ENCODE measurements at places on chromosomes 5 and 9. TPM values are rescaled to one million over a fixed set of nuclear protein-coding genes. Genes with fewer than 3 reads are reported as not detected.

DNA sequence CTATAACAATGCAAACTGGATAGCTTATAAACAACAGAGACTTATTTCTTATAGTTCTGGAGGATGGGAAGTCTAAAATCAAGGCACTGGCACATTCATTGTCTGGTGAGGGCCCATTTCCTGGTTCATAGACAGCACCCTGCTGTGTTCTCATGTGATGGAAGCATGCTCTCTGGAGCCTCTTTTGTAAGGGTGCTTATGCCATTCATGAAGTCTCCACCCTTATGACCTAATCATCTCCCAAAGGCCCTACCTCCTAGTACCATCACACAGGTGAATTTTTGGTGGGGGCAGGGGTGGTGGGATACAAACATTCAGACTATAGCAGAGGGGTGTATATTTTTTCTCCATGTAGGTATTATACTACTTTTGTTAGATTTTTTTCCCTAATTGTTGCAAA is 92.4 kb downstream of the UNC13B start:
- no peak for DNase-seq

MARCOL gene
- not detected for total RNA-seq

- no peak for DNase-seq
These were observed 340.6 kb upstream of the DAB2 start for GRCh38 chr5:39765366-39765765.

ENTREP1 gene
- total RNA-seq = 11.8 TPM

DNA sequence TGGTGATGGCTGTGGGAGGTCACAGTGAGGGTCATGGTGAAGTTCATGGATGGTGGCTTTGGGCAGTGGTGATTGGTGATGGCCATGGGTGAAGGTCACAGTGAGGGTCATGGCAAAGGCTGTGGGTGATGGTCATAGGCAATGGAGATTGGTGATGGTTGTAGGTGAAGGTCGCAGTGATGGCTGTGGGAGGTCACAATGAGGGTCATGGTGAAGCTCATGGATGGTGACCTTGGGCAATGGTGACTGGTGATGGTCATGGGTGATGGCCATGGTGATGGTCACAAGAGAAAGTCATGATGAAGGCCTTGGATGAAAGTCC is 115.6 kb upstream of the IRX4 start:
- DNase-seq = no peak

DNA sequence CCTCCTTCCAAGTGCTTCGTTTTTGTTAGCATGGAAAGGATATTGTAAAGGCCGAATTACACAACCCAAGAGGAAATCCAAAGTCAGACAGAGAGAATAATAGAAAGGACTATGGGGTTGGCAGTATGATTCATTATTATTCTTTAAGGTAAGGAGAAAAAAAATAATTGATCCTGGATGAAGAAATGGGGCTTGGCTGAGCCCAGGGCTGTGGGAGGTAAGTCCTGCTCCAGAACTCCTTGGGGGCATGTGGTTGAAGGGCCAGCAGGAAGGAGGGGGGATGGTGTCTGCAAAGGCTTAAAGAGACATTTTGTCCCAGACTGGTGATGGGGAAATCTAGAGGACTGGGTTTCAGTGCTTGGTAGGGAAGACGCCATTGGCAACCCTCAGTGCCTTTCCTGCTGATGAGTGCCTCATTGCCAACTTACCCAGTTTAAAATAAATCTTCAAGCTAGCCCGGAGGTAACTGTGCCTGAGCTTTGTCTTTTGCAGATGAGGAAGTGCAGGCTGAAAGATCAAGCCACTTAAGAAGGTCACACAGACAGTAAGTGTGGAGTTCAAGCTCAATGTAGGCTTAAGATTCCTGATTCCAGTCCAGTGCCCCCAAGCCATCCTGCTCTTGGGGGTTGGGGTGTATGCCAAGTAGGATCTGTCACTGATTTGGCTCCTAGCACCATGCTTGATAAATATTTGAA is 30.2 kb downstream of the FOXI1 start:
- DNase-seq = no peak

DNA sequence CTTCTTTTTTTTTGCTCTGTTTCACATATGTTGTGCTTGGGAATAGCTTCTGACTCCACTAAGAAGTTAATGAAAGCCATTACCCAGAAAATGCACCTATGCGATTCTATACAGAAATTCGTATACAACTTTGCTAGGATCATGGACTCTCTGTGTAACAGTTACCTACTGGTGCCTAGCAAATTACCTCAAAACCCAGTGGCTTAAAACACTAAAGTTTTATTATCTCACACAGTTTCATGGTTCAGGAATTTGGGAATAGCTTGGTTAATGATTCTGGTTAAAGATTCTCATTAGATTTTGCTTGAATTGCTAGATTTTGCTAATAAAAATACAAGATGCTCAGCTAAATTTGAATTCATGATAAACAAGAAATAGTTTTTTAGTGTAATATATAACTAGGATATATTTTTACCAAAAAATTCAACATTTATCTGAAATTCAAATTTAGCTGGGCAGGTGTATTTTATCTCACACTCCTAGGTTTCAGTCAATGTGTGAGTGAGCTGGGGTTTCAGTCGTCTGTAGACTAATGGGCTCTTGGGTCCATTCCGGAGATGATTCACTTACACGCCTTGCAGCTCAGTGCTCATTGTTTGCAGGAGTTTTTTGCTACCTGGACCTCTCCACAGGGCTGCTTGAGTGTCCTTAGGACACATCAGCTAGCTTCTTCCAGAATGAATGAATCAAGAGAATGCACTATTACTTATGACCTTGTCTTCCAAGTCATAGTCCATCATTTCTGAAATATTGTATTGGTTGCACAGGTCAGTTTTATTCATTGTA is 75.1 kb downstream of the MROH2B start:
- DNase-seq = no peak

DNA sequence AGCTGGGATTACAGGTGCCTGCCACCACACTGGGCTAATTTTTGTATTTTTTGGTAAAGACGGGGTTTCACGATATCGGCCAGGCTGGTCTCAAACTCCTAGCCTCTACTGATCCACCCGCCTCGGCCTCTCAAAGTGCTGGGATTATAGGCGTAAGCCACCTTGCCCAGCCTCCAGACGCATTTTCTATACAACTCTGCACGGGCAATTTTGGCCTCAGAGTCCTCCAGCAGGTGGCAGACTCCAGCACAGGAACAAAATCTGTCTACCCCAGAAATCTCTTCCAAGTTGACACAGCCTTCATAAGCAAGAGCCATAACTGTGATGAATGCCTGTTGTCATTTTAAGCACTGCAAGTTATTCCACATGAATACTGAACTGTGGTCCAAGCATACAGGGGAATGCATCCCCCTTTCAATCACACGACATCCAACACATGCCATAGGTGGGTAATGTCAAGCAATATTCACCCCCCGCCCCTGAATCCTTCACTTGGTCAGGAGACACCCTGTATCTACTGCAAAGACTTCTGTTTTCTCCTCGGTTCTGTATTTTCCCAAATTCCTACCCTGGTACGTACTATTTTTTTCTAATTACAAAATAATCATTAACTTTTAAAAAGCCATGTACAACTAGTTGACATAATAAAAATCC is 50.8 kb downstream of the ALDH7A1 start:
- peak; percentile 59 for DNase-seq

TIMD4 gene
- not detected for total RNA-seq

- no peak for DNase-seq
These were observed 718 bp downstream of the QSOX2 start for GRCh38 chr9:136244969-136245218.

CDKN2B gene
- total RNA-seq = 1.8 TPM

DNA sequence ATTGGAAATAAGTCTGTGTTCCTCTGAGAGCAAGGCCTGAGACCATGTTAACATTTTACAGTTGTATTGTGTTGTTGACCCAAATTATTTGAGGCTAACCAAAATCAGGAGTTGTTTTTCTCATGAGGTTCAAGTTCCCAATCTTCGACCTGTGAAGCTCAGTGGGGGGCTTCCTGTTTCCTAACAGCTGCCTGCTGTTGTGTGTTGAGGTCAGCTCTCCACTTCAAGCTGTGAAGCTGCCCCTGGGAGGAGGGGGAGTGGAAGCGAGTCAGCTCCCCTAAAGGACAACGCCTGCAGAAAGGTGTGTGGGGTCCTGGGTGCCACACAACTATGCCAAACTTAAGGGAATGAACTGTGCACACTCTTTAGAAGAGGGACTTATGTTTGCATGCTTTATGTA is 295.5 kb downstream of the IRX1 start:
- DNase-seq = no peak

CNTRL gene
- 23.6 TPM for total RNA-seq

GRCh38 chr5:147509710-147510651 is at the start of gene DPYSL3:
Gene DPYSL3 (minus strand): TSS chr5:147510068. CDS start chr5:147509858, 210 bp downstream.
- DNase-seq = peak; percentile 74

DNA sequence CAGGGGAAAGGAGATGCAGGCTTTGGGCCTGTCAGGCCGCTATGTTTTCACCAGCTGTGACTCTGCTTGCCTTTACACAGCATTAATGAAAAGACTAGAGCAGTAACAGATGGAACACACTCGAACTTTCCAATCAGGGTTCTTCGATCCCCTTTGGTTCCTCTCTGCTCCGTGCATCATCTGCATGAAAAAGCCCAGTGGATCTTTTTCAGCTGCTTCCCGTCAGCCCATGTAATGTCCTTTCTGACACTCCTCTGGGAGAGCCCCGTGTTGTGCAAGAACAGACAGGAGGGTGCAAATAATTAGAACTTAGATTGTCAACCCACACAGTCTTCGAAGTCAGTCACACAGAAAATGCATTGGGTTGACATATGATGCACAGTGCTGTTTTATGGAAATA is 448.9 kb upstream of the ZNF462 start:
- DNase-seq = no peak

- DNase-seq = no peak
These were observed 347.8 kb downstream of the EFNA5 start for GRCh38 chr5:107322936-107323335.

- DNase-seq = no peak
These were observed 5.5 kb downstream of the EFCAB9 start for GRCh38 chr5:172199446-172199845.

AGXT2 gene
- not detected for total RNA-seq

DNA sequence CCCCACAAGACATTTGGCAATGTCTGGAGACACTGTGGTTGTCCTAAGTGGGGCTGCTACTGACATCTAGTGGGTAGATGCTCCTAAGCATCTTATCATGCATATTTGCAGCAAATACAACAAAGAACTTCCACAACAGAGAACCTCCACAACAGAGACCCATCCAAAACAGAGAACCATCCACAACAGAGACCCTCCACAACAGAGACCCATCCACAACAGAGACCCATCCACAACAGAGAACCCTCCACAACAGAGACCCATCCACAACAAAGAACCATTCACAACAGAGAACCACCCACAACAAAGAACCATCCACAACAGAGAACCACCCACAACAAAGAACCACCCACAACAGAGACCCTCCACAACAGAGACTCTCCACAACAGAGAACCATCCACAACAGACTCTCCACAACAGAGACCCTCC is 32.8 kb downstream of the ARPC5L start:
- peak; percentile 22 for DNase-seq

GRCh38 chr5:172085738-172086137 is 79.3 kb upstream of the FBXW11 start:
- DNase-seq = no peak

DNA sequence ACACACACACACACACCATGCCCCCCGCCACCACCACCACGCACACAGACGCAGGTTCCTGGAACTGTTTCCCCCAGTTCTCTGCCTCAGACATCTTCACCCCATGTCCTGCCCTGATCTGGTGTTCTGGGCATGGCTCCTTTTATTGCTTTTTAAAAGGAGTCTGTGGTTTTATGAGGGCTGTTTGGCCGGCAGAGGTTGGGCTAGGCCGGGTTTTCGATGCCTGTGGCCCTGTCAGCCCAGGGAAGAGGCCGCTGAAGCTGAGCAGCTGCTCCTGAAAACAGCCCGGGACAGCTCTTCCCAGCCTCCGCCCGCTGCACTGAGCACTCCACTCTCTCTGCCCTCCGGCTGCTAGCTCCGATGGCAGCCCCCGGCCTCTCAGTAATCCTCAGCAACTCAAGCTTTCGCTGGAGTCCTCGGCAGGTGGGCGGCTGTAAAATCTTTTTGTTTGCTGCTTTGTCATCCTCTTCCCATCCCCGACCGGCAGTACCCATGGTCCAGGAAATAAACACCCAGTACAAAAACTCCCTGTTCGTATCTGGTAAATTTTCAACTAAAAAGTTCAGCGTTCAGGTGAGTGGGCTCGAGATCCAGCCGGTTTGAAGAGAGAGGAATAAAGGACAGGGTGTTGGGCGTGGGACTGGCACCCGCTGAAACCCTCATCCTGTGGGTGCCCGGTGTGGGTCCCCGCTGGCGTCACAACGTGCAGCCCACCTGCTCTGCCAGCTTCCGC is 103.0 kb upstream of the ERCC6L2 start:
- DNase-seq = peak; percentile 21

DNA sequence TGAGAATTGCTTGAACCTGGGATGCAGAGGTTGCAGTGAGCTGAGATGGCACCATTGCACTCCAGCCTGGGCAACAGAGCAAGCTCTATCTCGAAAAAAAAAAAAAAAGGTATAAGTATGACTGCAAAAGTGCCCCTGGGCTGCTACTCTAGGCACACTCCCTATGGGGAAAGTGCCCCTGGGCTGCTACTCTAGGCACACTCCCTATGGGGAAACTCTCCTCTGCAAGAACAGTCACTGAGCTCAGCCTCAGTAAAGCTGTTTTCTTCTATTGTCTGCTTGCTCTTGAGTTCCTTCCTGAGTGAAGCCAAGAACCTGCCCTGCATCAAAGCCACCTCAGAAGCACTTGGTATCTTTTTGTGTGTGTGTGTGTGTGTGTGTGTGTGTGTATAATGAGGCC is 20.9 kb upstream of the TENT2 start:
- DNase-seq = no peak

GRCh38 chr9:92917176-92917800 is 30.0 kb upstream of the FGD3 start:
- no peak for DNase-seq

- DNase-seq = no peak
These were observed 374.9 kb downstream of the PSAT1 start for GRCh38 chr9:78671785-78672184.

- DNase-seq = no peak
These were observed 20.7 kb upstream of the EBF1 start for GRCh38 chr5:159120446-159120845.

GRCh38 chr5:179270581-179271427 is 74.5 kb downstream of the ADAMTS2 start:
- no peak for DNase-seq

- no peak for DNase-seq
These were observed 212.5 kb downstream of the DAB2IP start for GRCh38 chr9:121863955-121864354.

GRCh38 chr5:109407913-109408312 is 1.9 kb downstream of the PJA2 start:
- no peak for DNase-seq

- no peak for DNase-seq
These were observed 980 bp upstream of the RHOBTB3 start for GRCh38 chr5:95730011-95730700.

GRCh38 chr9:89471390-89471789 is 26.5 kb downstream of the SEMA4D start:
- no peak for DNase-seq

GRCh38 chr9:11506980-11507379 is 894.2 kb upstream of the PTPRD start:
- DNase-seq = no peak

GRCh38 chr5:175092691-175093090 is 351.3 kb downstream of the DRD1 start:
- no peak for DNase-seq

GRCh38 chr5:39599721-39600431 is 175.1 kb upstream of the DAB2 start:
- no peak for DNase-seq

Measured in endothelial cell (in vitro differentiated cells).